Gastrocnemius medialis (tissue), 4 donors: ENCODE measurements at places on chromosomes 13 and 19.

DNA sequence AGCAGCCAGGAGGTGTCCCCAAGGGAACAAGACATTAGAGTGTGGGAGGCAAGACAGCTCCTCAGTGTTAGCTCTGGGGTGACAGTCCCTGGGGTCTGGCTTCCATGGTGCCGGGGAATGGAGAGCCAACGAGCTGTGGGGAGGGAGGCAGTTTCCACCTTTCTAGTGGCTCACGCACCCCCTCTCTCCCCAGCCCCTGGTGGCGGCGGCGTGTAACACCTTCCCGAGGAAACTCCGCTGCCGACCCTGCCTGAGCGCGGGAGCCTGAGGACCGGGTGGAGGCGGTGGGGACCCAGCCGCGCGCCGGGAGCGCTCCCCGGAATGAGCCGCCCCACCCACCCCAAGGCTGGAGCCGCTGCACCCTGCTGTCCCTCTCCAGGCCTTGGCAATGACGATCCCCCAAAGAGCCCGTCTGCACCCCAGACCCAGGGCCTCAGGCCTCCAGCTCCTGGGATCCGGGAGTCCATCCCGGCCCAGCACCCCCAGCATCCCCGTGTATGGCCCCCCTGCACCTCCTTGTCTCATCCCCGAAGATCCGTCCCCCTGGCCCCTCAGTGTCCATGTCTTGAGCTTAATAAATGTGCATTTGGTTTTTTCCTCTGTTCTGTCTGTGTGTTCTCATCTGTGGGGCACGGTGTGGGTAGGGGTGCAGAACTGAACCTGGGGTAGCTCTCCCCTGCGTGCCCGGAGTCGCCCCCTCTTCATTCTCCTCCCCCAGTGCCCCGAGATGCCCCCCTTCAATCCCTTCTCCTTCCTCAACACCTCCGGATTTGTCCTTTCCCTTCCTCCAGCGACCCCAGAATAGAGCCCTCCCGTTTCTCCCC lies 622 bp upstream of the FXYD5 start:
- no peak for DNase-seq

DNA sequence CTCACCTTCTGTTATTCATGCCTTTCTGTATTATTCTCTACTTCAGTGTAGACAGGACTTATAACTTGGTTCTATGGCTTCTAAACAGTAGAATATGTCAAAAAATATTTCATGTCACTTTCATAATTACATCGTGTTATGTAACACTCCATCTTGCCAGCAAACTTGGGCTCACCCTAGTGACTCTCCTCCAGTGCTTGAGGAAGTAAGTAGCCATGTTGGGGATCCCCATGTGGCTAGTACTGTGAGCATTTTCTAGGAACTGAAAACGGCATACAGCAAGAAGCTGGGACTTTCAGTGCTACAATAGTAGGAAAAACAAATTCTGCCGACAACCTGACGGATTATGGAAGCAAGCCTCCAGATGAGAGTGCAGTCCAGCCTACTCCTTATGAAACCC lies 495.6 kb downstream of the SLITRK6 start:
- no peak for DNase-seq

DNA sequence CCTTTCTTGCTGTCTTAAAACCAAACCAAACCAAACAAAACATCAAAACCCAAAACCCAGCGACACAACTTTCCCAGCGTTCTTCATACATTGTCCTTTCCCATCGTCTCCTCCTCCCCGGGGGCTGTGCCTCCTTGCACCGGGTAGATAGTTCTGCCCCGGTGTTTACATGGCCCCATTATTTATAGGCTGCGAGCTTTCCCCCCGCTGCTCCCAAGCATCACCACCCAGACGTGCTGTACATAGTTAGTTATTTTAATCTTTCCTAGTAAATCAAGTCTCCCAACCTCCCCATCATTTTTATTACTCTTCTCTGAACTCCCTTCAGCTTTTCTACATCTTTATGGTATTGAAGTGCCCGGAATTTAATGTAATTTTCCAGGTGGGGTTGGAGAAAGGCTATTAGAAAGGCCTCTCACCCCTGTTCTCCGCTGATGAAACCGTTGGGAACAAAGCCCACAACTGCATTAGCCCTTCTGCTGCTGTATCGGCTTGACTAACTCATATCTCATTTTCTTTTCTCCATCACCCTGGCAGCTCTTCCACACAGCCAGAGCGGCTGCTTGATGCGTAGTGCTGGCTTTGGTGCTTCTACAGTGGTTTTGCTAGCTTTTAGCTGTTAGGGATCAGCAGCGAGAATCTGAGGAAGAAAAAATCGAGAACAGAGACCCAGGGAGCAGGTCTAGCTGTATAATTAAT lies 53.1 kb downstream of the FGF9 start:
- DNase-seq = no peak

- no peak for DNase-seq
These were observed 65.1 kb downstream of the TM9SF2 start for GRCh38 chr13:99566125-99567083.

DNA sequence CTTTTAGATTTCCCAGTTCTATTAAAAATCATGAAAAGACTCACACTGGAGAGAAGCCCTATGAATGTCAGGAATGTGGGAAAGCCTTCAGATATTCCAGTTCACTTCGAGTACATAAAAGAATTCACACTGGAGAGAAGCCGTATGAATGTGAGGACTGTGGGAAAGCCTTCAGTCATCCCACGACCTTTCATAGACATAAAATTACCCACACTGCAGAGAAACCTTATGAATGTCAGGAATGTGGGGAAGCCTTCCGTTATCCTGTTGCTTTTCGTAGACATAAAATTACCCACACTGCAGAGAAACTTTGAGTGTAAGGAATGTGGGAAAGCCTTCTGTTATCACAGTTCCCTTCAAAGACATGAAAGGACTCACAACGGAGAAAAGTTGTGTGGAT lies 55.2 kb downstream of the ZNF627 start:
- no peak for DNase-seq
